Activated naive CD8-positive, alpha-beta T cell treated with anti-CD3 and anti-CD28 coated beads, Interleukin-2, amount 10 ng/mL, durations not matched to agents 7 days and 5 days (primary cell): ENCODE measurements at places on chromosomes 1 and 21.

GRCh38 chr1:36913016-36913415 is 121.3 kb downstream of the GRIK3 start:
- DNase-seq, result no peak

DNA sequence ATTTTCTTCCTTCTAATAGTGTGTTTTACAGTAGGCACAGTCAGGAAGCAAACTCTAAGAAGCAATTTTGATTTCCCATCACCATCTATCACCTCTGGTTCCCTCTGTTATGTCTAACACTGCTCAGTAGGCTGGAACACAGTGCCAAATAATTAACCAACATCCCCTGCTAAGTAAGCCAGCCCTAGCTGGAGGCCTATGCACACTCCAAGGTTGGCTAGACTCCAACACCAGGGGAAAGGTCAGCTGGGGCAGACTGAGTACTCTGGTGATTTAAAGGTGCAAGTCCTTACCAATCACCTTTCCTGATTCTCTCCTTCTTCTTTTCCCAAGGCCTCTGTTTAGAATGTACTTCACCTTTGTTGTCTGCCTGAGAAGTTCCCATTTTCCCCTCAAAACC is 46.5 kb upstream of the BEND5 start:
- no peak for DNase-seq

GRCh38 chr1:226976276-226976977 is 36.3 kb downstream of the COQ8A start:
- DNase-seq, result no peak

DNA sequence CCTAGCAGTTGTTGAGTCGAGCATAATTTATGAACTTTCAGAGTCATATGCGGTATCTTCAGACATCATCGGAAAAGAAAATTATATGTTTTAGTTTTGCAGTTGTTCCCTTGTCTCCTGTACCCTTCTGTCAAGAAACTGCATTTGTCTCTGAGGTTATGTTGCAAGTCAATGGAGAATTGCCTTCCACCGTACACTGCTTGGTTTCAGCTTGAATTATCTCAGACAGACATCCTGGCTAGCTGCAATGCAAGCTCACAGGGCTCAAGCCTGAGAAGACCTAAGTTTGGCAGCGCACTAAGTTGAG is 156.0 kb downstream of the NFIA start:
- no peak for DNase-seq

DNA sequence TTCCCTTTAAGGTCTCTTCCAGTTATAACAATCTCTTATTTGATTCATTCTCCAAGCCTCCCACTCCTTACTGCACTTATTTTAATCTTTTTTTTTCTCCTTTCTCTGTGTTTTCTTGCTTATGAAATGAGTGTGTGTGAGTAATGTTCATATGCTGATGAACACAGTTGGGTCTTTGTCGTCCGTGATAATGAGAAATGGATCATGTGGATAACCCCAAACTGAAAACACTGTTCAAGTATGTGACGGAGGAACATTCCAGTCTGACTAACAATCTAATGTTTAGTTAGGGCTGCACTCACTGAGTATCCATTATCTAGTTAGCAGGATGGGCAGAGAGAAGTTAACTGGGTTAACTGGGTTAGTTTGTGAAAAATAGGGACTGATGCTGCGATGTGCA is 253.1 kb upstream of the DUSP10 start:
- no peak for DNase-seq

DNA sequence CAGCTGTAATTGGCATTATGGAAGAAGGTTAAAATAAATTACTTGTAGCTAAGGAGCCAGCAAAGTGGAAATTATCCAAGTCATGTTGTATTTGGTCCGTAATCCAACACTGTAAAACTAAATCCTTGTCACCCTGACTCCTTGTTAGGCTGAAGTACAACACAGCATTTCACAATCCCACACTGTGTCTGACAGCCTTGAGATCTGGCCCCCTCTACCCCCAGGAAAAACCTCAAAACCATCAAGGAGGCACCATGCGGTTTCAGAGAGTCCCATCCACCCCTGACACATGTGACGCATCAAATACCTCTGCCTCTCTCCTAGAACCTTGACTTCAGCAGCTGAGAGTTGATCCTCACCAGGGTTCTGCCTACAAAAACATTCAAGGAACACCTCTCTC is 41.0 kb downstream of the LMX1A start:
- no peak for DNase-seq

GRCh38 chr1:113947388-113948107 is 18.4 kb downstream of the HIPK1 start:
- no peak for DNase-seq

DNA sequence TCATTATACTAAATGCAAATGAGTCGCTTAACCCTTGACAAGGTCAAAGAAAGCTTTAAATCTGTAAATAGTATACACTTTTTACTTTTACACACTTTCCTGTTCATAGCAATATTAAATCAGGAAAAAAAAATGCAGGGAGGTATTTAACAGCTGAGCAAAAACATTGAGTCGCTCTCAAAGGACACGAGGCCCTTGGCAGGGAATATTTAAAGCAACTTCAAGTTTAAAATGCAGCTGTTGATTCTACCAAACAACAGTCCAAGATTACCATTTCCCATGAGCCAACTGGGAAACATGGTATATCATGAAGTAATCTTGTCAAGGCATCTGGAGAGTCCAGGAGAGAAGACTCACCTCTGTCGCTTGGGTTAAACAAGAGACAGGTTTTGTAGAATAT is 62.7 kb downstream of the CAPN2 start:
- DNase-seq, result no peak

- no peak for DNase-seq
Measured at GRCh38 chr1:228146417-228147150, 3.1 kb upstream of the GJC2 start.

DNA sequence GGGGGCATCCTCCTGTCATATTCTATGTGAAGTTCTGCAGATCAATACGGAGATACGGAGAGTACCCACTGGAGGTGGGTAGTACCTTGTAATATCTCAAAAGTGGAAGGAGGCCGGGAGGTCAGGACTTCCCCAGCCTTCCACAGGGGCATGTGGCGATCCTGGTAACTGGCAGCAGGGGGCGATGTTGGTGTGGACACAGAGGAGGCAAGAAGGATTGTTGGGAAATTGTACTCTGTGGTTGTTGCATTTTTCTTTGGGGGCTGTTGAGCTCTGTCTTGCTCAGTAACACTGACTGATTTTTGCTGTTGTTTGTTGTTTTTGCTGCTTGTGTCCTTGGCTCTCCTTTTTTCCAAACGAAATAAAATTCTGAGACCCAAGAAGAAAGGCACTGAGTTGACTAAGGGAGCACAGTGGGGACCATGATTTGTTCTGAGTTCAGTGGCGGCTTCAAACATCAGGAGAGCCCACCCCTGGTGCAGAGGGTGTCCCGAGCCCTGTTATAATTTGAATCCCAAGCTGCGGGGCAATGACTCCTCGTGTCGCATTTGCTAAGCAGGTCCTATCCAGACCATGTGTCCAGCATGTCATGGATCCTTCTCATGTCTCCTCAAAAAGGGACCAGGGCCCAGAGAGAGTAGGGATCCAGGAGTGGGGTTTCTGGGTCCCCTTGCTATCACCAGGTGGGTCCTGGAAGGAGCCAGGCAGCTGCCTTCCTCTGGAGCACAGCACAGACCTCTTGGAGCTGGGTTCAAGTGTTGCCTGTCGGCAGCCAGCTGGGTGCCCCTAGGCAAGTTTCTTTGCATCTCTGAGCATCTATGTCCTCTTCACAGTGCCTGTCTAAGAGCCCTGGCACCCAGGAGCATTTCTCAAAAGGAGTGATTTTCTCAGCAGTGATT is 22.8 kb downstream of the LHX4 start:
- DNase-seq, result peak; percentile 72
